ENCODE measurements at places on chromosomes 5 and 9.

- H3K4me3 ChIP-seq = no peak overlapping the region
- H3K27ac ChIP-seq = no peak overlapping the region
Observed at GRCh38 chr5:128174951-128175350, 91.4 kb downstream of the SLC12A2 start.

DNA sequence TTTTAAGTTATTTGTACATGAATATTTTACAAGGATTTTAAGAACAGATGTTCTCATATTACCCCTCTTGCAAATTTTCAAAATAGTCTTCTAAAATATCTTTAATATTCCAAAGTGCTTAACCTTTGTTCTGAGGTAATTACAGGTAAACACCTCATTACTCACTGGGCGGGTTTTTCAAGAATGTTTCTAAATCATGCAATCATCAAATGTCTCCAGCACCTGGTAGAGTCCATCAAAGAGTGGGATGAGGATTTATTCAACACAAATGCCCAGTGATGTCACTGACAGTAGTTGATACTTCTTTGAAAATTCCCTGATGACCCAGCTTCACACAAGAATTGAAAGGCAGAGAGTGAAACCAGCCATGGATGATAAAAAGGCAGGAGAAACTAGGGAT, 114.4 kb downstream of the SEC61B start:
- no peaks in the 10 kb centered on the region for H3K27me3 ChIP-seq
- no peak overlapping the region for H3K27ac ChIP-seq
- no peak overlapping the region for H3K4me3 ChIP-seq

DNA sequence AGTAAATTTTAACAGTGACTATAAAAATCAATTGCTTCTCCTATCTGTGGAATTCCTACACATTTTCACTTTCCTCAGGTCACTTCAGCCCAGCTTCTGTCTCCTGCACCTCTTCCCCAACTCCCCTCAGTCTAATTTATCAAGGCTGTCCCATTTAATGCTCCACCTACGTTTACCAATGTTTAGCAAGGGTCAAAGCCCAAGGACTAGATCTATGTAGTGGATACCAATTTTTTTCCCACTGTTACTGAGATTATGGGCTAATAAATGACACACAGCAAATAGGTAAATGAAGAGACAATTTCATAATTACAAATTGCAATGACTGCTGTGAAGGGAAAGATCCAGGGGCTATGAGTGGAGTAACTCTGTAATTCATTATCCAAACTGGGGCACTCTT, 211.5 kb upstream of the RPS23 start:
- H3K36me3 ChIP-seq = no peaks in the 10 kb centered on the region
- no peak overlapping the region for H3K4me3 ChIP-seq
- no peaks in the 10 kb centered on the region for H3K4me1 ChIP-seq
- no peak for ATAC-seq

- no peak overlapping the region for H3K27ac ChIP-seq
- no peak for ATAC-seq
Observed at GRCh38 chr5:124744170-124744971, 2.1 kb downstream of the ZNF608 start.

All from stimulated activated memory B cell treated with anti-CD40 and anti-IgM and Interleukin-4, amounts not matched to agents 10 μg/mL and 1 μg/mL and 100 μg/mL, for 72 hours (primary cell).